ENCODE measurements at places on chromosomes 7 and 10.

GRCh38 chr10:76356557-76356956 lies 925.1 kb downstream of the LRMDA start:
- DNase-seq = no peak

DNA sequence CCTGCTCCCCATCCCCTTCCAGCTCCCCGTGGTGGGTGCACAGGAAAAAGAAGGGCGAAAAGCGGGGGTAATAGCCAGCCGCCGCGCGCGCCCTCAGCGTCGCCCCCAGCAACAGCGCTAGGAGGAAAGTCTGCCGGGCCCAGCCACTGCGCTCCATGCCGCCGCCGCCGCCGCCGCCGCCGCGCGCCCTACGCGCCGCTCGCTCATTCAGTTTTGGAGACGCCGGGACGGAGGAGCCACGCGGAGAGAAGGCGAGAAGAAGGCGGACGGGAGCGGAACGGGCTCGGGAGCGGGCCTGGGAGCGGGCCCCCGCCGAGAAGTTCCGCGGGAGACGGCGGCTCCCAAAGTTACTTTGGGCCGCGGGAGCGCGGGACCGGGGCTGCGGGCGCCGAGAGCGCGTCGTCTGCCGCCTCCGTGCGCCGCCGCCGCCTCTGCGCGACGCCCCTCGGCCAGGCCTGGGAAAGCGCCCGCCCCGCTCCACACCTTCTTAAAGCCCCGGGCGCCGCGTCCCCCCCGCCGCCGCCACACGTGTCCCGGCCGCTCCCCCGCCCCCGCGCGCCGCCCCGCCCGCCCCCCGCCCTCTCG lies at the start of gene RELN:
RELN (minus strand) TSS at position 459 of the 585 bp plus-strand sequence; CDS start at position 157, 302 bp downstream.
- DNase-seq = peak; percentile 63

GRCh38 chr10:27253576-27253975 lies 13.0 kb upstream of the ACBD5 start:
- no peak for DNase-seq

DNA sequence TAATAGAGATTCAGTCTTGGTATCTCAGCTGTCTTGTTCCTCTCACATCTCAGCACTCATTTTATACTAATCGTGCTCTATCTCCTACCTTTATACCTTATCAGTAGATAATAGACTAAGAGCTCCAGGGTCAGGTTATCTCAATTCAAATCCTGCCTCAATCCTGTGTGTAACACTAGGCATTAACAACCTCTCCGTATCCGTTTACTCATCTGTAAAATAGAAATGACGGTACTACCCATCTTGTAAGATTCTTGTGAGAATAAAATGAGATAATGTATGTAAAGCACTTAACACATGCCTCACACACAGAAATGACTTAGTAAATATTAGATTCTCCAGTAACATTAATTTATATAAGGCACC lies 622 bp upstream of the P4HA1 start:
- DNase-seq = no peak

DNA sequence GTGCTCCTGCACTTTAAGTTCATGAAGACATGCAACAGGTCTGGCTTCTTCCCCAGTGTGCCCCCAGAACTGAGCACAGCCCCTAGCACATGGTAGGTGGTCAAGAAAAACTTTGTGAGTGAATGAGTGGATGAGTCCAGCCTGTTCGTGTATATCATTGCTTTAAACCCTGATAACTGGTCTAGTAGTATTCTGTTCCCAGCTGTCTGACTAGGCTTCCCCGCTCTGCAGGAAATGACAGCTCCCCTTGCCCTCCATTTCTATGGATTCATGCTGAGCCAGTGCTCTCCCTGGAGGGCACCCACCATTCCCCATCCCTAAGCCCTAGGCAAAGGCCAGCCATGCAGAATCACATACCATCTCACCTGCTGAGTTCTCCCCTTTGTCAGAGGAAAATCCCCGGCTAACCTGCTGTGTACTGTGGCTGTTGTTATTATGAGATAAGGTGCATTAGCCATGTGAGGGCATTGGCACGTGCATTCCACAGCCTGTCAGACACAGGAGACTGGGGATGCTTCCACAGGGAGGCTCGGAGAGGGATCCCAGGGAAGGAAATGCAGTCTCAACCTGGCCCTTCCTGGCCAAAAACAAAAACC lies 698.9 kb downstream of the GRID1 start:
- no peak for DNase-seq

DNA sequence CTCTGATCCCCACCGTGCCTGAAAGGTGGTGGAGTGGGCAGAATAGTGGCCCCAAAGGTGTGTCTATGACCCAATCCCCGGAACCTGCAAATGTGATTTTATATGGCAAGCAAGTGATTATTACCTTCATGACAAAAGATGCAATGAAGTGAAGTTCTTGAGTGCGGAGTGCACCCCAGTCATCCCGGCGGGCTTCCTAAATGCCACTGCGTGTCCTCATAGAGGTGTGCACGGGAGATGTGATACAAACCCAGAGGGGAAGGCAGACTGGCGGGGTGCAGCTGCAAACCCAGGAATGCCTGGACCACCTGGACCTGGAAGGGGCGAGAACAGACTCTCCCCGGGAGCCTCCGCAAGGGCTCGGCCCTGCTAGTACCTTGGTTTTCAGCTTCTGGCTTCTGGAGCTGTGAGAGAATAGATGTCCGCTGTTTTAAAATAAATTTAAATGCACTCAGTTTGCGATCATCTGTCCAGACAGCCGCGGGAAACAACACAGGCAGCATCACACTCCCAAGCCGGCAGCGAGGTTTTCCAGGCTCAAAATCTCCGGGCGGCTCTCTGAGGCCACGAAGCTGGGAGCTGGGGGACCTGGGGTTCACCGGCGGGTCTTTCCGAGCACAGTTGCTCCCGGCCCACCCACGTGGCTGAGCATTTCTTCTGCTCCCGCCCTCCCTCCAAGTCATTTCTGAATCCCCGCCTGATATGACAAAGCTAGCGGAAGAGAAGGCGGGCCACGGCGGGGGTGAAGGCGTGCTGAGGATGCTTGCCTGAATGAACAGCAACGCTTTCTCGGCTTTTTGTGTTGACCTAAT lies 50.4 kb upstream of the EBF3 start:
- no peak for DNase-seq

DNA sequence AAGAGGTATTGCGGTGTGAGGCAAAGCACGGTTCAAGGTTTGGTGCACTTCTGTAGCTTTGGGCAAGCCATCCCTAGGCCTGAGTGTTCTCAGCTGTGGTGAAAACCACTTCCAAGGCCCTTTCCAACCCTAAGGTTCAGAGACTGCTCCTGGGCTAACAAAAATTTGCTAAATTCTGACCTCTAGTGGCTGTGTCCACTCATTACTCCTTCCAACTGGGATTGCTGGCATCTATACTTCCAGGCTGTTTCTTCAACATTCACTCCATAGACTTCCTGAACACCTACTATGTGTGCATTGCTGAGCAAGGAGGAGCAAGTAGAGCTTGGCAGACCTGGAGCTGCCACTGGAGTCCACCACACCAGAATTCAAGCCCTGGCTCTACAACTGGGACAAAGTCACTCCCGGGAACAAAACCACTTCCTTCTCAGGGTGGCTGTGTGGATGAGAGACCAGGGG lies 29.3 kb upstream of the SH3PXD2A start:
- peak; percentile 46 for DNase-seq

- no peak for DNase-seq
Measured at GRCh38 chr10:23755556-23755955, 316.7 kb downstream of the OTUD1 start.

- DNase-seq = peak; percentile 89
Measured at GRCh38 chr10:102114861-102115618, 5.1 kb downstream of the LDB1 start.

DNA sequence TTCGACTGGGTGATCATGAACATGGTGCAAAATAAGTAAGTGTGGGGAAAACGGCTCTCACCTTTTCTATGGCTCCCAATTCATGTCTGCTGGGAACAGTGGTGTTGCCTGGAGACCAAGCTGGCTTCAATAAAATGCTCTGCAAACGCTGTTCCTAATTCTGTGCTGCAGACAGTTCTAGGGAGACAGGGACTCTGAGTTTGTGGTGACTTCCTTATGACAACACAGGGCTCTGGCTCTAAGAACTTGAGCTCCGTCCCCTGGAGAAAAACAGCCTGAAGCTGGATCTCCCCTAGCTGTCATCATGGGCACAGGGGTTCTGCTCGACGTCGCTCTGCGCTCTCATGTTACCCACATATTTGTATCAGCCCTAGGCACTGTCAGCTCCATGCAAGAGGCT lies 61.0 kb upstream of the INSYN2A start:
- no peak for DNase-seq

DNA sequence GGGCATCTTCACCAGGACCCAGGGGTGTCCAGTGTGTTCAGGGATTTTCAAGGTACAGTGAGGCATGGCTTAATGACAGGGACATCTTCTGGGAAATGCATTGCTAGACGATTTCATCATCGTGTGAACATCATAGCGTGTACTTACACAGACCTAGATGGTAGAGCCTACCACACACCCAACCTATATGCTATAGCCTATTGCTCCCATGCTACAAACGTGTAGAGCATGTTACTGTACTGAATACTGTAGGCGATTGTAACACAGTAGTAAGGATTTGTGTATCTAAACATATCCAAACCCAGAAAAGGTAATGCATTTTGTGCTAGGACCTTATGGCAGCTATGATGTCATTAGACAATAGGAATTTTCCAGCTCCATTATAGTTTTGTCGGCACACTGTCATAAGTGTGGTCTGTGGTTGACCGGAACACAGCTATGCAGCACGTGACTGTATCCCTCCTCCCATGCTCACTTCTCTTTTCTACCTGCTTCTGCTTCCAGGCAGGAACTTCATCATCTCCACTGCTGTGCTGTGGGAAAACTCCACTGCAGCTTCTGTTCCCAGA lies 416.2 kb upstream of the NFE2L3 start:
- DNase-seq = no peak

DNA sequence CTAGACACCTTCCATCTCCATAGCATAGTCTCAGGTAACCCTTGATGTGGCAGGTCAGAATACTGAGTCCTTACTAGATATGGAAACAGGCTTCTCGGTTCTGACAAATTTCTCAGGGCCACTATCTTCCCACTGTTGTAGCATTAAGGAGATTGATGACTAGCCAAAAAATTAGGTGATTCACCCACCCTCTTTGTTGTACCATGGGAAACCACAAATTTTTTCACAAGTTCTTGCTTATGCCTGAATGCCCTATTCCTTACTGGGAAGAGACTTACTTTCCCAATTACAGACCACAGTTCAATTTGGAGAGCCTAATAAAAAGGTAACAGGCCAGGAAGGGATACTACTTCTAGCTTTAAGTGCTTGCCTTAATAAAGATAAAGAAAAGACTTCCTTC lies 948.8 kb downstream of the GRM8 start:
- DNase-seq = no peak

DNA sequence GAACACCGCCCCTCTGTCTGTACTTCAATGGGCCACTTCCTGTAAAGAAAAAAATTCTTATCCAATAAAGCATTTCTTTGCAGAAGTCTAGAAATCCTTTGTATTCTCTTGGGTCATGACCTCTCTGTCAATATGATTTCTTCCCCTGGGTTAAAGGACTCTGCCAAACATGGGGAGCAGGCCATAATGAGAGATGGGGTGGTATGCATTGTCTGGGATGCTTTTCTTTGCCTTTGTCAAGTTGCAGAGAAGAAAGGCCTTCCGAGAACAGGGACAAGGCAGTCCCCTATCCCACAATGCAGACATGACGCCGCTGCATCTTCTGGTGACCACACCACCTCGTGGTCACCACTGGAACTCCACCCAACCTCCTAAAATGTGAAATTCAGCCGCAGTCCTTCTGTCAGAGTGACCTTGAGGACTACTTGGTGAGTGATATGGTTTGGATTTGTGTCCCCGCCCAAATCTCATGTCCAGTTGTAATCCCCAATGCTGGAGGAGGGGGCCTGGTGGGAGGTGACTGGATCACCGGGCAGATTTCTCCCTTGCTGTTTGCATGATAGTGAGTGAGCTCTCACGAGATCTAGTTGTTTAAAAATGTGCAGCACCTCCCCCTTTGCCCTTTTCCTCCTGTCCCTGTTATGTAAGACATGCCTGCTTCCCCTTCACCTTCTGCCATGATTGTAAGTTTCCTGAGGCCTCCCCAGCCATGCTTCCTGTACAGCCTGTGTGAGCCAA lies 15.2 kb upstream of the FRMPD2 start:
- DNase-seq = peak; percentile 72

DNA sequence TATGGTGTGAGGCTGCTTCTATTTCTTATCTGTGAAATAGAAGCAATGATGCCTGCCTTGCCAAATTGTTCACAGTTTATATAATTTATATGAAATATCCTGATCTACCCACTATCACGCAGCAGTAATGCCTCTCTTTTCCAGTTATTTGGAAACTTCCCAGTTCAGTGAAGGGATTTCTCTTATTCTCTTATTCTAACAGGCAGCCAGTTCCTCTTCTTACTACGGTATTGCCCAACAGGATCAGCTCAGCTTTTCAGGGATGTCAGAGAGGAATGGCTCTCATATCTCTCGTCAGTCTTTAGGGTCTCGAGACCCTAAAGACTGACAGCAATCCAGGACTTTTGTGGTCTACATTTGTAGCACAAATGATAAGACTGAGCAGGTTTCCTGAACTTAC lies 215.6 kb downstream of the CREB5 start:
- no peak for DNase-seq

DNA sequence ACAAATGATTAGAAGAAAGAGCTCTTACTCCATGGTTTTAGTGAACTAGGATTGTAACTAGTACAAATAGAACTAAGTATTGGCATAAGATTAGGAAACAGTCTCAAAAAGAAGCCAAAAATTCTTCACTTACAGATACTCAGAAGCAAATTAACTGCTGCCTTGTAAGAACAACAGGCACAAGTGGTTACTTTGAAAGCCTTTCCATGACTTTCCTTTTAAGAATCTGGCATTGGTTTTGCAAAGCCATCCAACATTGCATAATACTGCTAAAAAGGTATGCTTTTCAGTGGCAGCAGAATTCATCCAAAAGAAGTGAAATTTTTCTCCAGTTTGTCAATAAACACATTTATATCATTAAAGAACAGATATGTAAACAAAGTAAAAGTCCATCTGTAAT lies 126.8 kb upstream of the ODAD2 start:
- DNase-seq = no peak

GRCh38 chr10:96419351-96419750 lies 60.5 kb upstream of the OPALIN start:
- DNase-seq = no peak

GRCh38 chr7:112202816-112203215 lies 3.4 kb downstream of the DOCK4 start:
- DNase-seq = no peak

- DNase-seq = no peak
Measured at GRCh38 chr10:5449823-5450222, 37.5 kb downstream of the NET1 start.

DNA sequence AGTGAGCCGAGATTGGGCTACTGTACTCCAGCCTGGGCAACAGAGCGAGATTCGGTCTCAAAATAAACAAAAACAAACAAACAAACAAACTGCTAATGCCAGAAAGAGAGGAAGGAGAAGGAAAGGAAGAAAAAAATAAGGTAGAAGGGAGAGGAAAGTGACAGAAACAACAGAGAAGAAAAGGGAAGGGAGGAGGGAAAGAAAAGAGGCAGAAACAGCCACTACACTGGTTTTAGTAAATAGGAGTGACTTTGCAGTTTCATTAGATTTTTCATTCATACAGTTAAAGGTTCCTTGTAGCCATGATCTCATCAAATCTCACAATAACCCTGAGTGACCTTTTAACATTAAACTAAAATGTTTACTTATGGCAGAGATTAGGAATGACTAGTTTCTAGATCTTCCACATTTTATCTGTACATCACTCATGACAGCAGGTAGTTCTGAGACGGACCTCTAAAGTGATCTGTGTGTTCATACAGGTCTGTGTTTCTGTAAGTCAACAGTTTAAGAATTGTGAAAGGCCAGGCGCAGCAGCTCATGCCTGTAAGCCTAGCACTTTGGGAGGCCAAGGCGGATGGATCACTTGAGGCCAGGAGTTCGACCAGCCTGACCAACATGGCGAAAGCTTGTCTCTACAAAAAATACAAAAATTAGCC lies 191.3 kb upstream of the KLF14 start:
- DNase-seq = no peak

Data from neuronal stem cell (in vitro differentiated cells).